ENCODE measurements at places on chromosomes 4 and X.

DNA sequence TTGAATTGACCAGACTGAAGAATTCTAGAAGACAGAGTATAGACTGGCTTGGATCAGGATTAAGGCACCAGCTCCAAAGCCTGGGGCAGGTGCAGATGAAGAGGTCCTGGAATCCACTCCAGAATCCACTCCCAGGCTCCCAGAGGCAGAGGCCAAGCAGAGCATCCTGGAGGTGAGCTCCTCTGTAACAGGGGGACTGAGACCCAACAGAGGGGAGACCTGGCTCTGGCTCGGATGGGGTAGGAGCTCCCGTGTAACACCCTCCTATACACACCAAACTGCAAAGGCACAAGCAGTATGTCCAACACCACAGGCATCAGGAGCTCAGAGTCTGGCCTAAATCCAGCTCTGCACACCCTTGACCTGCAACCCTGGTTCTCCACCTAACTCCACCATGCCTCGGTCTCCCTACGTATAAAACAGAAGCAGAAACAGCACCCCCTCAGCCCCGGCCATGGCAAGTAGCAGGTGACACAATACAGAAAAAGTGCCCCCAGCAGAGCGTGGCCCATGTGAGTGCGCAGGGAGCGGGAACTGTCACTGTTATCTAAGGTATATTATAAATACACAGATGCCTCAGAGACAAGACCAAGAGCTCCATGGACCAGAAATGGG is 14.9 kb downstream of the RNF212 start:
- DNase-seq: no peak

DNA sequence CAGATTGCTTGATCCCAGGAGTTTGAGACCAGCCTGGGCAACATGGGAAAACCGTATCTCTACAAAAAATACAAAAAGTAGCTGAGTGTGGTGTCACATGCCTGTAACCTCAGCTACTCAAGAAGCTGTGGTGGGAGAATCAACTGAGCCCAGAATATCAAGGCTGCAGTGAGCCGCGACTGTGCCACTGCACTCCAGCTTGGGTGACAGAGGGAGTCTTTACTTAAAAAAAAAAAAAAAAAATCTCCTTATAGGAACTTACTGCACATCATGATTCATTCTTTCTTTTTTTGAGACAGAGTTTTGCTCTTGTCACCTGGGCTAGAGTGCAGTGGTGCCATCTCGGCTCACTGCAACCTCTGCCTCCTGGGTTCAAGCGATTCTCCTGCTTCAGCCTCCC is 24.3 kb downstream of the UPF3B start:
- DNase-seq: no peak

DNA sequence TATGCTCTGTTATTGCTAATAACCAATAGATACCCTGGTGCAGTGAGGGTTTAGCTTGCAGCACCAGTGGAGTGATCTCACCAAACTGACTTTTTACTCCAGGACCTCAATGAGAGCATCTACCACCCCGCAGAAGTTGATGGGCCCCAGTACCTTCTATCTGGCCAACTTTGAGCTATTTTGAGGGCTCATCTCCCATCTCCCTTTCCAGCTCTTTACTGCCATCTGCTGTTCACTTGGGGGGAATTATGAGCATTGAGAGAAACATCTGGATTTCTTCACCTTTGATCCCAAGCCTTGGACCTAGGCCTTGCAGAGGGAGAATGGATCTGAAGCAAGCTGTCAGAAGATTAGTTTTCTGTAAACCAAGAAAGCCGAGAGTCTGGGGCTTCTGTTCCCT is 143.6 kb downstream of the TMEM164 start:
- no peak for DNase-seq

- DNase-seq: no peak
Observed at GRCh38 chrX:5650904-5651303, 577.8 kb downstream of the NLGN4X start.

DNA sequence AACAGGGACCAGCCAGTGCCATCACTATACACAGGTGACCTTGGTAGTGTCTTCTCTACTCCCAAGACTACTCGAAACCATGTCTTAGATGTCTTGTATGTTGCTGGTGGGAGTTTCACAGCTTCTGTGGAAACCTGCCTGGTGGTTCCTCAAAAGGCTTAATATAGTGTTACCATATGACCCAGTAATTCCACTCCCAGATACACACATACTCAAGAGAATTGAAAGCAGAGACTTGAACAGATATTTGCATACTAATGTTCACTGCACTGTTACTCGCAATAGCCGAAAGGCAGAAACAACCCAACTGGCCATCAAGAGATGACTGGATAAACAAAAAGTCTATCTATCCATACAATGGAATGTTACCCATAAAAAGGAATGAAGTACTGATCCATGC is 3.1 kb downstream of the TFDP3 start:
- DNase-seq: no peak

DNA sequence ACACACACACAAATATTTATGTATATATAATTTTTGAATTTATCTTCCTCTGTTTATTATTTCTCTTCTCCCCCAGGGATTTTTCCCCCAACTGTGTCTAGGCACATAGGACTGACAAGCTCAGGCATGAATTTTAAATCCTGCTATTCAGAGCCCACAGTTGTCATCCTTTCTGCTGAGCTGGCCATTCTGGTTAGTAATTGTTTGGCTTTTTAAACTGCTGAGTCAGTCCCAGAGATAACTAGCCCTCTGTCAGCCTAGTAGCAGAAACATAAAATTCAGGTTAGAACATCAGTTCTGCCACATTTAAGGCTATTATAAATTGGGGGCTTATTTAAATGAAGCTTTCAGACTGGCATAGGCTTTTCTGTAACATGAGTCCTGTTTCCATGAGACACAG is 151.7 kb upstream of the MAOA start:
- DNase-seq: no peak

GRCh38 chr4:171710743-171711142 is 102.5 kb upstream of the GALNTL6 start:
- DNase-seq: no peak

- no peak for DNase-seq
Observed at GRCh38 chr4:151850791-151851213, 90.0 kb upstream of the GATB start.

- DNase-seq: no peak
Observed at GRCh38 chr4:90071289-90072235, 55.6 kb upstream of the CCSER1 start.

DNA sequence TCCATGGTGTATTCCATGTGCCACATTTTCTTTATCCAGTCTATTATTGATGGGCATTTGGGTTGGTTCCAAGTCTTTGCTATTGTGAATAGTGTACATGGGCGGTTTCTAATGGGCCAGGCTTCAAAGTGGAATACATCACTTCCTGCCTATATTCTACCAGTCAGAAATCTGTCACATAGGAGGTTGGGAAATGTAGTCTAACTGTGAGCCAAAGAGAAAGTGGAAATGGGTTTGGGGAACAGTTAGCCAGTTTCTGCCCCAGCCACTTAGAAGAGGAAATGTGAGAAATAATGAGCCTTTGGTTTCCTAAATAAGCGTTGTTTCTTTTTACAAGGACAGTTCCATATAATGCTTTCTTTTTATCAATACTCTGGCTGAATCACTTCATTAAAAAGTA is 85.1 kb upstream of the AP1S2 start:
- DNase-seq: no peak

- DNase-seq: no peak
Observed at GRCh38 chr4:10074767-10075105, 41.9 kb downstream of the WDR1 start.

- no peak for DNase-seq
Observed at GRCh38 chr4:91653067-91653466, 650.7 kb upstream of the GRID2 start.

DNA sequence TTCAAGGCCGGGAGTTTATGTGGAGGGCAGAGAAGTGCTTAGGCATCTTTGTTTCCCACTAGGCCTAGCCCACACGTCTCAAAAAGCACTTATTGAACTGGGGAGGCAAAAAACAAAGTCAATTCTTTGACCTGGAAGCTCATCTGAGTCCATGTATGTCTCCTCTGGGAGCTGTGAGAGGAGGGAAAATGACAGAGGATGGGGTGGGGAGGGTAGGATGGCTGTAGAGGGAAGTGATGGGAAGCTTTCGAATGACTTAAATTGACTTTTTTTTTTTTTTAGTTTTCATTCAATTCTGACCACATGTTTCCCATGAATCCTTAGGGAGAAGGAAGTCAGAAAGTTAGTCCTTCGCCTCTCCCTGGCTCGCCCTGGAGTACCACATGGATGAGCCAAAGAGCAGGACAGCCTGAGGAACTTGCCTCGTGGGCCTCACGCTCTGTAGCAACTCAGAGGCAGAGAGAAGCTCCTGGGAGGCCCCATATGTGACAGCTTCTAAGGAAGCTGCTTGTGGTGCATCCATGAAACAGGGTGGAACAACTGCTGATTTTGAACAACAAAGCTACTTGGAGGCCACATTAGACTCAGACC is 45.0 kb downstream of the NHSL2 start:
- DNase-seq: no peak

DNA sequence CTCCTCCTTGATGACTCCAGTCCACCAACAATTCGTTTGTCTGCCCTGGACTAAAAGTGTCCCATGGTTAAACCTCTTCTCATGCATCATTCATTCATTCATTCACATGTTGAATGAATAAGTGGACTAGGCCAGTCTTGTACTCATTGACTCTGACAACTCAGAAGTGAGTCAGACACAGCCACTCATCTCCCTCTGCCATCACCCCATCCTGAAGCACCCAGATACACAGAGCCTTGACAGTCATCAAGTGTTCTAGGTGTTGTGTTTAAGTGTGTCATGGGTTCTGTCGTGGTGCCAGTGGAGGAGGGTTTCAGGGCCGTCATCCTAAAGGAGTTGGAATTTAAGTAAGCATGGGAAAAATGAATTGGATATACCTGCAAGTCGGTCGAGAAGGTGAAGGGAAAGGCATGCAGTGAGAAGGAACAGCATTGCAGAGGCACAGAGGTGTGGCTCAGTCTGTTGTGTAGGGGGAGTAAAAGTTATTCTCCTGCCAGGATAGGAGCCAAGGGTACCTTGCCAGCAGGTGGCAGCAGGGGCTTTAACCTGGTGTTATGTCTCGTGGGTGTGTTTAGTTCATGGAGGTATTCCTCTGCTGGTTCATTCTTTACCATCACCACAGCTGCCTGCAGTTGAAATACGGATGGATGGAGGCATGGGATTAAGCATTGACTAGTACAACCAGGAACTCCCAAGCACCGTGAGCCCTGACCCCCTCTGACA is 18.3 kb downstream of the MAGED2 start:
- DNase-seq: no peak

GRCh38 chr4:186845137-186845842 is 121.6 kb upstream of the FAT1 start:
- DNase-seq: no peak

GRCh38 chrX:10502961-10503360 is 117.4 kb downstream of the MID1 start:
- no peak for DNase-seq

DNA sequence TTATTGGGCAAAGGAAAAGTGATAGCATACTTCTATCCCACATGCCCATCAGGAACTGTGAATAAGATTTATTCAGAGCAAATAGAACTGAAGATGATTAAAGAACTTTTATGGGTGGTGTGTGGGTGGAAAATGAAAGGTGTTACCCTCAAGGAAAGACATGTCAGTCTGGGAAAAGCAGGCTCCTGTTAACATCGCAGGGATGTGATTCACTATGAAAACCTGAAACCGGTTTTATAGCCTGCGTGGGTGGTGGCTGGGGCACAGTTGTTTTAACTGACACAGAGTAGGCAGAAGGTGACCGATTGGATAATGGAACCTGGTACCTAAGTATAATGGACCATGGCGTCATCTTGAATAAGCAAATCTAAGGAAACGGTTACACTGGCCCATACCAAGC is 61.3 kb upstream of the CASK start:
- peak; percentile 2 for DNase-seq

DNA sequence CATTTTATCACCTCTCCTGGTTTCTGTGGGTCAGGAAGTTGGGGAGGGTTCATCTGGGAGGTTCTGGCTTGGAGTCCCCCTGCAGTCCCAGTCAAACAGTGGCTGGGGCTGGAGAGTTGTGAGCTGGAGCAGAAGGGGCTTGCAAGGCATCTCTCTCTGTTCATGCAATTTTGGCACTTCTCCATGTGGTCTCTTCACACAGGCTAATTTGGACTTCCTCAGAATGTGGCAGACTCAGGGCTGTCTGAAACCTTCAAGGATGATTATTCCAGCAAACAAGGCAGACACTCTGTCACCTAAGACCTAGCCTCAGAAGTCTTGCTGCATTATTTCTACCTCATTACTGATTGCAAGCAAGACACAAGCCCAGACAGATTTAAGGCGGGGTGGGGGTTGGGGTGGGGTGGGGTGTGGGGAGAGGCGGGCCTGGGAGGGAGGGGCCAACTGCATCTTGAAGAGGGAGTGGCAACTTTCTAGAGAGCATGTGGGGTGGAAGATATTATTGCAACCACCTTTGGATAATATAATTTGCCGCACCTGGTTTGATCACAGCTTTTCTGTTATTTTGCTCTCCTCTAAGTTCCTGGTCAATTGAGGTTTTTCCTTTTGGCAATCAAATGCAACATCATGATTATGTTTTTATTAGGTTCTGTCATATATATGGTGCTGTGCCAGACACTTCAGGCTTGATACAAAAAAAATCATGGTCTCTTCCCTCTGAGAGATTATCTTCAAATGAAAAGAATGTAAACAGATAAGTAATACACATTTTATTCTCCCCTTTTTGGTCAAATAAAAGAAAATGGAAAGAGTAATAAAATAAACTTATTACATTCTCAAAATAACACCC is 799.5 kb downstream of the RPA4 start:
- no peak for DNase-seq

DNA sequence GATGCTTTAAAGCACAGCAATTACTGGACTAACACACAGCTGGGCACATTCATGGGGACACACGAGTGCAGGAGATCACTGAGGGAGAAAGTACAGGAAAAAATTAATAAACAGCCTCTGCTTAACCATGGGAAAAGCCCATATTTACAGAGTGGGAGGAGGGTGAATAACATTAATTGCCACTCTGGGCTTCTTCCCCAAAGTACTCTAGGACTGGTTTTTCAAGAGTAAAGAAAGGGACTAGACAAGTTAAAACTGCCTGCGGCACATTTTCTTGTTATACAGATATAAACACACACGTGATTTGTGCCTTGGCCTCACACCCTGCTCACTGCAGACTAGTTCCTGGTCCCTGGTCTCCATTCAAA is 179.7 kb upstream of the TET2 start:
- DNase-seq: no peak

- DNase-seq: no peak
Observed at GRCh38 chr4:24229978-24230377, 340.1 kb upstream of the PPARGC1A start.

GRCh38 chrX:71439420-71439819 is 73.3 kb downstream of the TAF1 start:
- no peak for DNase-seq

Data from stimulated activated naive CD4-positive, alpha-beta T cell treated with Interleukin-2 at 50 U/mL for 16 hours (primary cell).